ENCODE measurements at places on chromosomes 4 and X. TPM values are rescaled to one million over a fixed set of nuclear protein-coding genes. Genes with fewer than 3 reads are reported as not detected.

Gene HDAC6
- 125 TPM for polyA plus RNA-seq

- DNase-seq: no peak
- H3K27ac ChIP-seq: no peak overlapping the region
- no peaks in the 10 kb centered on the region for H3K4me1 ChIP-seq
- no peak overlapping the region for H3K4me3 ChIP-seq
- H3K27me3 ChIP-seq: no peaks in the 10 kb centered on the region
- H3K36me3 ChIP-seq: no peaks in the 10 kb centered on the region
These were observed 360.4 kb upstream of the AGA start for GRCh38 chr4:177802661-177803060.

- H3K36me3 ChIP-seq: no peaks in the 10 kb centered on the region
- no peak for DNase-seq
- H3K4me1 ChIP-seq: no peaks in the 10 kb centered on the region
- H3K27ac ChIP-seq: no peak overlapping the region
These were observed 817.3 kb downstream of the TRIML1 start for GRCh38 chr4:188956566-188956965.

DNA sequence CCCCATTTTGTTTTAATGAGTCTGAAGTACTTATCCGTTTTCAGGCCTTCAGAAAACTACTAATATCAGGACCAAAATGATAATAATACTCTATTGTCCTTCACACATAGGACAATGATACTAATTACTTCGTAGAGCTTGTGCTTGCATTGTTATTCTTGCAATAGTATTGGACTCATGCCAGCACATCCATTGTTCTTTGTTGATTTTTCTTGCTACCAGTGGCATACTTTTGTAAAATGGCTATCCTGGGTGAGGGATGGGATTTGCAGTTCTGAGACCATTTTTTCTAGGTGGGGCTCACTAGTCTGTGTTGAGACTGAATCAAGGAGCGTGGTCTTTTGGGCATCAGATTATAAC is 195.3 kb downstream of the MAML3 start:
- no peaks in the 10 kb centered on the region for H3K4me1 ChIP-seq
- no peaks in the 10 kb centered on the region for H3K36me3 ChIP-seq
- DNase-seq: no peak
- H3K27ac ChIP-seq: no peak overlapping the region
- H3K4me3 ChIP-seq: no peak overlapping the region

GRCh38 chr4:169571435-169571834 is 40.9 kb downstream of the NEK1 start:
- peaks cover 21% of the 10 kb centered on the region for H3K4me1 ChIP-seq
- DNase-seq: no peak
- peaks cover 3% of the 10 kb centered on the region for H3K36me3 ChIP-seq

- no peak overlapping the region for H3K27ac ChIP-seq
- H3K4me3 ChIP-seq: no peak overlapping the region
- no peaks in the 10 kb centered on the region for H3K4me1 ChIP-seq
- H3K27me3 ChIP-seq: no peaks in the 10 kb centered on the region
- DNase-seq: no peak
These were observed 65.7 kb upstream of the SLITRK2 start for GRCh38 chrX:145751943-145752342.

- peak; percentile 30 for DNase-seq
- peaks cover 3% of the 10 kb centered on the region for H3K36me3 ChIP-seq
- peak overlapping the region; percentile 76 for H3K4me3 ChIP-seq
- H3K27me3 ChIP-seq: no peaks in the 10 kb centered on the region
These were observed 685 bp downstream of the TASL start for GRCh38 chrX:30576881-30577280.

DNA sequence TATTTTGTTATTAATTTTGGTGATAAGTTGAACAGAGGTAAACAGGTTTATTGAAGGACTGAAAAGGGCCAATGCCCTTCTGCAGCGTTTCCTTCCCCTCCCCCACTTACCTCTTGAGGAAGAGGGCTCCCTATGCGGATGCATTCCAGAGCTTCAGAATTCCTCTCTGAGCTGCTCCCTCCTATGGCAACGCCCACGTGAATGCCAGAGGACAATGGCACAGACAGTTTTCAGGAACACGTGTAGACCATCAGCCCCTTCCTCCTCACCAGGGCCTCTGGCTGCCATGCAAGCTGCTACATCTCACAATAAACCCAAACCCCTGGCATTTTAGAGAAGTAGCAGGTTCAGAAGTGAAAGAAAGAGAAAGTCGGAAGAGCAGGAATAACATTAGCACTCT is 127.9 kb downstream of the CHRDL1 start:
- no peaks in the 10 kb centered on the region for H3K4me1 ChIP-seq
- H3K4me3 ChIP-seq: no peak overlapping the region
- H3K27me3 ChIP-seq: no peaks in the 10 kb centered on the region
- H3K27ac ChIP-seq: no peak overlapping the region
- H3K36me3 ChIP-seq: no peaks in the 10 kb centered on the region

DNA sequence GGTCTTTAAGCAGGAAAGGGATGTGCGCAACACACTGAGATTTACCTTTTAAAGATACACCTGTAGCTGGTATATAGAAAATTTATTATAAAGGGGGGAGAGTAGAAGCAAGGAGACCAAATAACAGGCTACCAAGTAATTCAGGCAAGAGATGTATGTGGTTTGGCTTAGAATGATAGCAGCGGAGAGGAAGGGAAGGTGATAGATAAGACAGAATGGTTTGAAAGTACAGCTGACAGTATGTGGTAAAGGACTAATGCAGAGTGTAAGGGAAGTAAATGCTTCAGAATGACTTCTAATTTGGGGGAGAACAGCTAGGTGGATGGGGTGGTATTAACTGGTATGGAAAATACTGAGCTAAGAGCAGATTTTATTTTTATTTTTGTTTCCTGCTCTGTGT is 308.9 kb downstream of the ANTXR2 start:
- H3K36me3 ChIP-seq: no peaks in the 10 kb centered on the region
- H3K4me1 ChIP-seq: no peaks in the 10 kb centered on the region
- H3K4me3 ChIP-seq: no peak overlapping the region
- no peak overlapping the region for H3K27ac ChIP-seq
- DNase-seq: no peak

GRCh38 chr4:119228406-119228805 is 15.9 kb downstream of the USP53 start:
- no peak for DNase-seq
- H3K27me3 ChIP-seq: no peaks in the 10 kb centered on the region
- H3K27ac ChIP-seq: no peak overlapping the region
- H3K4me1 ChIP-seq: peaks cover 1% of the 10 kb centered on the region
- H3K36me3 ChIP-seq: no peaks in the 10 kb centered on the region

GRCh38 chr4:145785391-145786008 is 105.6 kb downstream of the C4orf51 start:
- no peak overlapping the region for H3K27ac ChIP-seq
- no peak for DNase-seq
- H3K4me1 ChIP-seq: no peaks in the 10 kb centered on the region
- no peaks in the 10 kb centered on the region for H3K27me3 ChIP-seq

Gene COL4A5
- not detected for polyA plus RNA-seq

DNA sequence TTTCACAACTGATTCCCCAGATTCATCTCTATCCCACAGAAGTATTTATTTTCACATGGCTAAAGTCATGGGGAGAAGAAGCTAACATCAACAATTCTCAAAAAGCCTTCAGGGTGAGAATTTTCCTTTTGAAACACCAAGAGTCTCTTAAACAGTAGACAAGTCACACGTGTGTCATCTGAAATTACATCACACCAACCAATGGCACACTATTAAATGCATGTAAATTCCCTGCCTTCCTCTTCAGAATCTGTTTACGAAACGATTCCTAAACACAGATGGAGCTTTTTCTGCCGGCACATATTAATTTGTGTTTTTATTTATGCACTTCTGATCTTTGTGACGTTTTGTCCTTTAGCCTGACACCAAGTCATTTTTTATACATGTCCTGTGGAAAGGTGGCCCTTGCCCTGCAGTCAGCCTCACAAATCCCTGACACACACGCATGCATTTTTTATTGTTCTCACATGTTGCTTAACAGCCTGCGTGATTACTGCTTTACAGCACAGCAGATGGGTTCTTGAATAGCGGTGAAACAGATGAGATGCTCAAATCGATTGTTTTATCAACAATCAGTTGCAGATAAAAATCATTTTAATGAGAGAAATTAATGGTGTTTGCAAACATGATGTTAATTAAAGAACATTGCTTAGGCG is 735.9 kb upstream of the TENM3 start:
- no peaks in the 10 kb centered on the region for H3K27me3 ChIP-seq
- no peak overlapping the region for H3K27ac ChIP-seq
- DNase-seq: no peak
- H3K36me3 ChIP-seq: no peaks in the 10 kb centered on the region
- H3K4me3 ChIP-seq: no peak overlapping the region
- no peaks in the 10 kb centered on the region for H3K4me1 ChIP-seq

GRCh38 chrX:34404386-34405070 is 252.6 kb downstream of the TMEM47 start:
- no peaks in the 10 kb centered on the region for H3K27me3 ChIP-seq
- no peaks in the 10 kb centered on the region for H3K36me3 ChIP-seq
- DNase-seq: no peak
- H3K4me1 ChIP-seq: no peaks in the 10 kb centered on the region
- no peak overlapping the region for H3K4me3 ChIP-seq
